ENCODE measurements at places on chromosomes 4 and X. TPM values are rescaled to one million over a fixed set of nuclear protein-coding genes. Genes with fewer than 3 reads are reported as not detected.

KIAA1210 gene
- total RNA-seq, result under 0.01 TPM

AGTR2 gene
- not detected for total RNA-seq

HDAC6 gene
- total RNA-seq, result 157 TPM

AR gene
- 16.3 TPM for total RNA-seq

MXRA5 gene
- total RNA-seq, result 0.21 TPM

DNA sequence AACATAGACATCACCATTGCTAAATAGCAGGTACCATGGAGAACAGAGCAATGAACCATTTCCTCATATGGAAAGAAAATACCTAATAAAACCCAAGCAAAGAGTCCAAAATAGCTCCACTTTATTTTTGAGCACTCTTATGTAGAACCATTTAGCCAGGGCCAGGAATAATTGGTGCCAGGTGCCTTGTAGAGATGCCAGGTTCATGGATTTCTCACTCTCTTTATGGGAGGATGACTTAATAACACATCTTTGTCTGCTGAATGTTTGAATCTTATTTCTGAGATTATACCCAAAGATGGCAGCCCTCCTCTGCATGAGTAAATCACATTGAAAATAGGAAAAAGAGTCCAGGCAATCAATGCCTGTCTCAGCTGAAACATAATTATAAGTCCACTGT, 212.3 kb upstream of the SFRP2 start:
- H3K36me3 ChIP-seq, result no peaks in the 10 kb centered on the region
- no peak overlapping the region for H3K4me3 ChIP-seq
- H3K4me1 ChIP-seq, result no peaks in the 10 kb centered on the region
- DNase-seq, result no peak

DNA sequence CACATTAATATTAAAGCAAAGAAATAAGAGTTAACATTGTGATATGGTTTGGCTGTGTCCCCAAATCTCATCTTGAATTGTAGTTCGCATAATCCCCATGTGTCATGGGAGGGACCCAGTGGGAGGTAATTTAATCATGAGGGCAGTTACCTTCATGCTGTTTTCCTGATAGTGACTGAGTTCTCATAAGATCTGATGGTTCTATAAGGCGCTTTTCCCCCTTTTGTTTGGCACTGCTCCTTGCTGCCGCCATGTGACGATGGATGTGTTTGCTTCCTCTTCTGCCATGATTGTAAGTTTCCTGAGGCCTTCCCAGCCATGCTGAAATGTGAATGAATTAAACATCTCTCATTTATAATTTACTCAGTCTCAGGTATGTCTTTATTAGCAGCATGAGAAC, 153.8 kb upstream of the GALNT7 start:
- no peaks in the 10 kb centered on the region for H3K36me3 ChIP-seq
- no peak overlapping the region for H3K27ac ChIP-seq
- no peak for DNase-seq
- peaks cover 5% of the 10 kb centered on the region for H3K4me1 ChIP-seq
- H3K27me3 ChIP-seq, result no peaks in the 10 kb centered on the region

DNA sequence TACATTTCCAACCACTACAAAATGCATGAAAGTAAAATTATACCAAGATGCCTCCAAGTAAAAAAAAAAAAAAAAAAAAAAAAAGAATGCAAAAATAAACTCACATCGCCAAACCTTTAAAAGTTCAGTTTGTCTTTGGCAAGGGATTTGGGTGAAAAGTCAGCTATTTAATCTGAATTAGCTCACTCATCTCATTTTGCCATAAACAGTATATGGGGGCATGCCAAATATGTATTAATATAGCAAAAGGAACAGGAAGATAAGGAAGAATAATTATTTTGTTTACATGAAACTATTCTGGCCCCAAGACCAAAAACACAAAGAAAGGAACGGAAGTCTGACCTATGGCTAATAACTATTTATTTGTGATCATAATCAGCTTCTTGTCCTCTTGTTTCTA, 114.7 kb upstream of the SLC6A14 start:
- H3K4me3 ChIP-seq, result no peak overlapping the region
- no peak for DNase-seq
- no peaks in the 10 kb centered on the region for H3K36me3 ChIP-seq
- no peak overlapping the region for H3K27ac ChIP-seq
- no peaks in the 10 kb centered on the region for H3K27me3 ChIP-seq
- H3K4me1 ChIP-seq, result no peaks in the 10 kb centered on the region

GRCh38 chr4:24071612-24072372, 181.9 kb upstream of the PPARGC1A start:
- H3K4me3 ChIP-seq, result no peak overlapping the region
- no peaks in the 10 kb centered on the region for H3K27me3 ChIP-seq
- no peaks in the 10 kb centered on the region for H3K36me3 ChIP-seq
- no peak overlapping the region for H3K27ac ChIP-seq
- DNase-seq, result no peak

GRCh38 chrX:132810964-132811712, 147.3 kb downstream of the HS6ST2 start:
- H3K27ac ChIP-seq, result no peak overlapping the region
- no peaks in the 10 kb centered on the region for H3K27me3 ChIP-seq
- DNase-seq, result no peak
- no peaks in the 10 kb centered on the region for H3K4me1 ChIP-seq
- H3K4me3 ChIP-seq, result no peak overlapping the region
- H3K36me3 ChIP-seq, result no peaks in the 10 kb centered on the region

DNA sequence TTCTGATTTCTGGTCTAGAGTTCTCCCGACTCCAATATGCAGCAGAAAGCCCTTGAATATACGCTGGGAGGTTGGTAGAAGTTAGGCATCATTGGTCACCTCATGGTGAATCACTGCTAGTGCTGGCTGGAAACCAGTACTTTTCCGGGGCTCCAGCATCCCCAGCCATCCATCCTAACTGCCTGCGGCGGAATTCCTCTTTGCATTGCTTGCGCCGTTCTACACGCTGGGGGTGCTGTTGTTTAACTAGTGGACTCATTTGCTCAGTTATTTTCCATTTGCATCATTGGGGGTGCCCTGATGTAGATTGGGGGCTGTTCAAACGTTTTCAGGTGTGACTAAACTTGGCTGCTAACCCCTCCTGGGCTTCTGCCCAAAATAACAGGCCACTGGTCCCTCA, 23.3 kb upstream of the GPR50 start:
- DNase-seq, result no peak
- H3K27ac ChIP-seq, result no peak overlapping the region
- no peaks in the 10 kb centered on the region for H3K36me3 ChIP-seq
- H3K4me1 ChIP-seq, result no peaks in the 10 kb centered on the region

GRCh38 chr4:4549534-4549933, 7.7 kb upstream of the STX18 start:
- no peak overlapping the region for H3K27ac ChIP-seq
- DNase-seq, result no peak
- H3K27me3 ChIP-seq, result no peaks in the 10 kb centered on the region
- no peaks in the 10 kb centered on the region for H3K4me1 ChIP-seq

GRCh38 chr4:188032170-188032569, 36.6 kb downstream of the ZFP42 start:
- H3K4me3 ChIP-seq, result no peak overlapping the region
- no peaks in the 10 kb centered on the region for H3K4me1 ChIP-seq
- H3K27me3 ChIP-seq, result no peaks in the 10 kb centered on the region
- no peak for DNase-seq
- no peak overlapping the region for H3K27ac ChIP-seq

DNA sequence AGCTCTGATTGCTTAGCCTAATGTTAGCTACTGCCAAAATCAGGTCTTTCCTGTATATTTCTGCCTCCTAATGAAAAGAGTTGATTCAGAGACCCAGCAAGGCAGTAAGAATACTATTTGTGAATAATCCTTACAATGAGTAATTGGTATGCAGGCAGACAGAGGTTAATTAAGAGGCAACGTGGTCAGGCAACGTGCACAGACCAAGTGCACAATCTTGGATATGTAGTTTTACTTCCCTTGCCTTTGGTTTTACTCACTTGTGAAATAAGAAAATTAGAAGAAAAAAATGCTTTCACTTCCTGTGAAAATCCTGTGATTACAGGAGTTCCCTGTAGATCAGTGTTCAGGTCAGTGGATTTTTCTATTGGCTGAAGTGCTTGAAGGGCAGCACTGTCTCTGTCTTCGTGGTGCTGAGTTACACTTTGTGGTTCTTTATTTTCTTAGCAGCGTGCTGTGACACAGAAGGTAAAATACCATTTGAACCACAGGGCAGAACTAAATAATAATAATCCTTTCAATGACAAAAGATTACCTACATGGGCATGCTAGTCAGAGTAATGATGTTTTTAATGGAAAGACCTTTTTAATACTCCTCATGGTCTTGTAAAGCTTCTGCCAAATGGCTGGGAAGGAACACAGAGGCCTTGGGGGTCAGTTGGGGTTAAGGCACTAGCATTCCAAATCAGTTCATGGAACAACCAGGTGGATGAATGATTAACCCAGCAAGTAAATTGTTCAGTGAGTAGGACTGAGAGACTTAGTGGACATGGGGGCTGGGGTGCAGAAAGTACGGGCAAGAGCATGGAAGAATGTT, 430.9 kb downstream of the MAPK10 start:
- H3K27me3 ChIP-seq, result no peaks in the 10 kb centered on the region
- H3K36me3 ChIP-seq, result no peaks in the 10 kb centered on the region
- H3K27ac ChIP-seq, result no peak overlapping the region
- no peak overlapping the region for H3K4me3 ChIP-seq
- no peak for DNase-seq
- H3K4me1 ChIP-seq, result peaks cover 16% of the 10 kb centered on the region

GRCh38 chrX:72097098-72097497, 34.6 kb downstream of the RTL5 start:
- no peaks in the 10 kb centered on the region for H3K27me3 ChIP-seq
- H3K4me3 ChIP-seq, result no peak overlapping the region
- no peak overlapping the region for H3K27ac ChIP-seq

Data from ascending aorta (tissue), 2 donors.